ENCODE measurements at places on chromosomes 5 and 9.

DNA sequence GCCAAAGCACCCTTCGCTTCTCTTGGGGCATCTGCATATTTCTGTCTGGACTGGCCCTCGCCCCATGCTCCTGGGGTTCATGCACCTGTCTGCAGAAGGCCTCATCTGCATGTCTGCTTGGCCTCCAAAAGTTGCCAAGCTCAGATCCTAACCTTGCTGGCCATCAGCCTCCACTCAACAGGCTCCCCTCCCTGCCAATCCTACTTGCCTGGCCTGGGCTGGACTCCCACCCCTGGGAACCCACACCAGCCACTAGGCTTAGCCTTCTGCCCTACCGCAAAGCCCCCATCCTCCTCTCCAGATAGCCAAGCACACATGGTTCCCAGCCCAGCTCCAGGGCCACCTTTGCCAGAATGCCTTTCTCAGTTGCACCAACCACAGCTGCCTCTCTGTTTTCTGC lies 159.8 kb downstream of the PAX5 start:
- DNase-seq = no peak

DNA sequence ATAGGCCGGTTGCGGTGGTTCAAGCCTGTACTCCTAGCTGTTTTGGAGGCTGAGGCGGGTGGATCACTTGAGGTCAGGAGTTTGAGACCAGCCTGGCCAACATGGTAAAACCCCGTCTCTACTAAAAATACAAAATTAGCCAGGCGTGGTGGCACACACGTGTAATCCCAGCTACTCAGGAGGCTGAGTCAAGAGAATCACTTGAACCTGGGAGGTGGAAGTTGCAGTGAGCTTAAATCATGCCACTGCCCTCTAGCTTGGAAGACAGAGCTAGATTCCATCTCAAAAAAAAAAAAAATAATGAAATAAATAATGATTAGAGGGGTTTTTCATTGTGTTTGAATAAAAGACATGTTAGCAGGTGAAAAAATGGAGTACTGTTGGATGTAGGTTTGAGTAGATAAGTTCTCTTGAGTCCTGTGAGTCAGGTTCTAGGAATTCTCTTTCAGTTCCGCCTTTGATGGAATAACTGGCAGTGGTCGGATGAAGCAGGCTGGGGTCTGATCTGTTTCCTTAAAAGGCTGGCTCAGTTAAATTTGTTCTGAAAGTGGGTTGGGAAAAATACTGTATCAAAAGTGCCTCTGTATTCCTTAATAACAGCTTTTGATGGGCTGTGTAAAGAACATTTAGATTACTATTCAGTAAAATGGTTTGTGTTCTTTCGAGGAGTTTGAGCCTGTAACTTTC lies 73.2 kb downstream of the AOPEP start:
- peak; percentile 80 for DNase-seq

- DNase-seq = no peak
Observed at GRCh38 chr9:137969685-137970084, 92.1 kb downstream of the CACNA1B start.

DNA sequence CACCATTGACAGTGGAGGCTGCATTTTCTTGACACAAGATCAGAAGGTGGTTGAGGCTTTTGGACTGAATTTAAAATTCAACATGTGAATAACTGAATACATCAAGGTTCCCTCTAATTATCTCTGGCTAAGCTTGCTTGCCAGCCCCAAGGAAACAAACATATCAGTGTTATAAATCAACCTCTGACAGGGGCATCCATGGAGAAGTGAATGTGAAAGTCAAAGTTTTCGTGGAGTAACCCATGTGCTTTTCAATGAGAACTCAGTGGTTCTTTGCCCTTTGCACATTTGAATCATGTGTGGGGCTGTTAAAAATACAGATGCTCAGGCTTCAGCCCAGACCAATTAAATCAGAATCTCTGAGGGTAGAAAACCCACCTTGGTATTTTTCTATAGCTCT lies 128.9 kb downstream of the LRRC70 start:
- DNase-seq = no peak

GRCh38 chr9:126357074-126357473 lies 30.4 kb downstream of the MVB12B start:
- DNase-seq = no peak

DNA sequence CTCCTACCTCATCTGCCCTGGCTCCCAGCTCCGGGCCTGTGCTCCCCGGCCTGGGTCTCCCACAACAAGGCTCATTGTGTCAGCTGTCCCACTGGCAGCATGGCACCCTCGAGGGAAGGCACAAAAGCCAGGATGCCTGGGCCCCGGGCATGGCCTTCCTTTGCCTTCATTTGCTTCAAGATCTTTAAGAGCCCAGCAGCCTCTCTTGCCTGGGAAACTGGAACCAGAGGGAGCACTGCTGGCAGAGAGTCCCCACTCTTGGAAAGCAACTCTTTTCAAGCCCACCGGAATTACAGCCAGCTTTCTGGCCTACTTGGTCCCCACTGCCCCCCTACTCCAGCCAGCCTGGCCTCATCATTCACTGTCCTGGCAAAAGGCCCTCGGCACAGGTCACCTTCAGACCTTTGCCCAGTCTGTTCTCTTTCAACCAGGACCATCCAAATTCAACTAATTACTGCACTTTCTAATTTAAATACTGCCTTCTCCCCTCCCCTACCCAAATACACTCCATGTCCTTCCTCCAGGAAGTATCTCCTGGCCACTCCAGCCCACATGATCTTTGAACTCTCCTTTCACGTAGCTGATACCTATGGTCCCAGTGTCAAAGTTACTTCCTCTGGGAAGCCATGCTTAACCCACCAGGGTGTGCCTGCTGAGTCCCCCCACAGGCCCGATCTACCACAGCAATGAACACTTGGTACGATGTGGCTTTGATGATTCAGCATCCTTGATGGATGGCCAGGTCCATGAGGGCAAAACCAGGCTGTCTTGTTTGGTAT lies 8.9 kb downstream of the ZER1 start:
- no peak for DNase-seq

- no peak for DNase-seq
Observed at GRCh38 chr5:56876327-56876726, 33.1 kb upstream of the SETD9 start.

- DNase-seq = no peak
Observed at GRCh38 chr5:1930880-1931603, 48.3 kb upstream of the IRX4 start.

GRCh38 chr9:89309608-89310474 lies 1.2 kb upstream of the CKS2 start:
- DNase-seq = peak; percentile 44

DNA sequence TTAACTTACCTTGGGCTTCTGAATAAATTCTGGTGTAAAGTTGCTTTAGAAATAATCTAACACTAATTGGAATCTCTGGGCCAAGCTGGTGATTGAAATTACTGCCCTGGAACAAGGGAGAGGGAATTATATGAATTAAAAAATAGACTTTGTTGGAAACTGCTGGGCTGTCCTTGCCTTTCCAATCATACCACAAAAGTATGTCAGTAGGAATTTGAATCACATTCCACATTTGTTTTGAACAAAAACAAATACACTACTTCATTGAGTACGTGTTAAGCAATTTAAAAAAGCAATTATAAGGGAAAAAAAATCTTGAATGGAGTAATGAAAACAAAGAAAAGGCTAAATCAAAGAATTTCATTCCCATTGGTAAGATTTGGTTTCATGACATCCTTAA lies 102.5 kb upstream of the SREK1 start:
- no peak for DNase-seq

GRCh38 chr9:303502-303901 lies 88.8 kb downstream of the DOCK8 start:
- no peak for DNase-seq

DNA sequence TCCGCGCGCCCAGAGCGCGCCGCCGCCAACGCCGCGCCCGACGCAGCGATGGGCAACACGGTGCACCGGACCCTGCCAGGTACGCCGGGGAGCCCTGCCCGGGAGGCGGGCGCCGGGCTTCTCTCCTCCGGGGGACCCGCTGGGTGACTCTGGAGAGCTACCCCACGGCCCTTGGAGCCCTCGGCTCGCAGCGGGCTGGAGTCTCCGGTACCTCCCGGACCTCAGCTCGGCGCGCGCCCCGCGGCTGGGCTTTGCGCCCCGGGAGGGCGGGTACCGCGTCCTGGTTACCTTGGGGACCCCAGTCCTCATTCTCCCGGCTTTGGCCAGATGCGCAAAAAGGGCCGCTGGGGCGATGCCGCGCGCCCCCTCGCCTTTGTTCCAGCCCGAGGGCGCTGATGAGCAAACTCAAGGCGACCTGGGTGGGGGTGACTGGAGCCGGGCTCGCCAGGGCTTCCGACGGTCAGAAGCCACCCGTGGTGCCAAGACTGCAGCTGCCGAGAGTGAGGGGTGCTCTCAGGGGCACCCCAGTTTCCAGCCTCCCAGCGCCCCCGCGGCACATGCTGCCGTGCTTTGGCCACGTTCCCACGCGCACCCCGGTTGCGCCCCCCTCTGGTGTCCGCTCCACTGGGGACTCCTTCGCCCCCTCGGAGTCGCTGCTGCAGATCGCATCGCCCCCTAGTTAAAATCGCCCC lies 442 bp downstream of the NEURL1B start:
- no peak for DNase-seq

DNA sequence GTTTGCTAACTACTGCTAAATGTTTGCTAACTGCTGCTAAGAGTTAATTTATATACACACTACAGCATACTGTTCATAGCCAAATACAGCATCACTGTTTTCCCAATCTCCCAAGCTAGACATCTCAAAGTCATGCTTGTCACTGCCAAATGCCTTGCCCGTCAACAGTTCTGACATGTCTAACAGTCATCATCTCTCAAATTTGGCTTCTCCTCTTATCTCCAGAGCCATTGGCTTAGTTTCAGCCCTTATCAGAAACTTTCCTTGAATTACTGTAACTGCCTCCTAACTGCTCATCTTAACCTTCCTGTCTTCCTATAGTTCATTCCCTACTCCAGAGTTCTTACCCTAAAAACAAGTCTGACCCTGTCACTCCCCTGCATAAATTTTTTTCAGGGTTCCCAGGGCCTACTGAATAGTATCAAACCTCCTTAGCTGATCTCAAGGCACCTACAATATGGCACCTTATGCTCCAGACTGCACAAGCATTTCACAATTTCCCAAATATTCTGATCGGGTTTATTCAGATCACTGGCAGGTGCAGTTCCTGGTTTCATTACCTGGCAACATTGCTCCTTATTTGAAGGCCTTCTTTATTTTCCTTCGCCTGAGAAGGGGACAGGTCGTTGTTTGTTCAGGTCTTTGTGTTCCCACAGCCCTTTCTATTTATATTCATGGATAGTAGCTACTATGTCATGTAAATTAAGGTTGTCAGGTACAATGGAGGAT lies 55.9 kb upstream of the ANKRD55 start:
- no peak for DNase-seq

GRCh38 chr5:156240414-156240813 lies 86.5 kb upstream of the SGCD start:
- no peak for DNase-seq

DNA sequence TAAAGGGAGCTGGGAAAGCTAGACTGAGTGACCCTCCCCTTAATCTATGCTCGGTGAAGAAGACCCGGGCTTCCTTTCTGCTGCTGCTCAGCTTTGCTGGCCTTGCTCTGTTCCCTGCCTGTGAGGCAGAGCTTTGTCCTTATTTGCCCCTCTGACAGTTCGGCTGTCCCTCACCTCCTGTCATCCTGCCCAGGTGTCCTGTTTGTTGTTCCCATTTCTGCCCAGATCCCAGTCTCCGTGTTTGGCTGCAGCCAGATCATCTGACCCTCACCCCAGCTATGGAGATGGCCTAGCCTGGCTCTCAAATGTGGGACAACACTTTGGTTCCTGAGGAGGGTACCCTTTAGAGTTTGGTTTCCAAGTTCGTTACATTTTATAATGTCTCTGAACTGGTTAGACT lies 20.2 kb downstream of the OTULIN start:
- no peak for DNase-seq

GRCh38 chr5:16727755-16728325 lies 111.0 kb upstream of the RETREG1 start:
- DNase-seq = no peak

DNA sequence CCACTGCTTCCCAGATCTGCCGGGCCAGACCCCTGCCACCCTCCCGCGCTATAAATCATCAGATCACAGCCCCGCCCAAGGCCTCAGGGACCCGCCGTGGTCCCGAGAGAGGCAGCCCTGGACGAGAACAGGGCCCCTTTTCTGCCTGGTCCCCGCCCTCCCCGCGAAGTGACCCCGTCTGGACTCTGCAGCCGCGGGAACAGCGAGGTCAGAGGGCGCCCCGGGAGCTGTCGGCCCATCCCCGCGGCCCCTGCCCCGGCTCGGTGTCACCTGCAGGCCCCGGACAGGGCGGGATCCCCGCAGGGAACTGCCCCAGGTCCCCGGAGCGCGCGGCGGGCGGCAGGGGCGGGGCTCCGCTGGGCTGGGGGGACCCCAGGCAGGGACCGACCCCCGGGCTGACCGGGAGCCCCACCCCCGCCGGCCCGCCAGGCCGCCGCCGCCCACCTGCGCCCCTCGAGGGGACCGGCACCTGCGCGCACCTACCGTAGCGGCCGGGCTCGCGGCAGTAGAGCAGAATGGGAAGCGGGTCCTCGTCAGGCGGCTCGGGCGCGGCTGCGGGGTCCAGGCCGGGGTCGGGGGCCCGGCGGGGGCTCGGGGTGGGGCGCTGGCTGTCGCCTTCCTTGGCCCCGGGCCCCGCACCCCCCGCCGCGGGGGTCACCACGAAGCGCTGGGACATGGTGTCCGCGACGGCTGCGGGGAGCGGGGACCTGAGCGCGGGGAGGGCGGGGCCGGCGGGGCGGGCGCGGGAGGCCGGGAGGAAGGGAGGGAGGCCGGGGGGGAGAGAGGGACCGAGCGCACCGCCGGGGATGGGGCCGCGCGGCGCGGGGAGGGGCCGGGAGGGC lies 43.5 kb upstream of the SLC12A7 start:
- DNase-seq = no peak

GRCh38 chr5:83220331-83220730 lies 143.0 kb downstream of the XRCC4 start:
- DNase-seq = no peak

DNA sequence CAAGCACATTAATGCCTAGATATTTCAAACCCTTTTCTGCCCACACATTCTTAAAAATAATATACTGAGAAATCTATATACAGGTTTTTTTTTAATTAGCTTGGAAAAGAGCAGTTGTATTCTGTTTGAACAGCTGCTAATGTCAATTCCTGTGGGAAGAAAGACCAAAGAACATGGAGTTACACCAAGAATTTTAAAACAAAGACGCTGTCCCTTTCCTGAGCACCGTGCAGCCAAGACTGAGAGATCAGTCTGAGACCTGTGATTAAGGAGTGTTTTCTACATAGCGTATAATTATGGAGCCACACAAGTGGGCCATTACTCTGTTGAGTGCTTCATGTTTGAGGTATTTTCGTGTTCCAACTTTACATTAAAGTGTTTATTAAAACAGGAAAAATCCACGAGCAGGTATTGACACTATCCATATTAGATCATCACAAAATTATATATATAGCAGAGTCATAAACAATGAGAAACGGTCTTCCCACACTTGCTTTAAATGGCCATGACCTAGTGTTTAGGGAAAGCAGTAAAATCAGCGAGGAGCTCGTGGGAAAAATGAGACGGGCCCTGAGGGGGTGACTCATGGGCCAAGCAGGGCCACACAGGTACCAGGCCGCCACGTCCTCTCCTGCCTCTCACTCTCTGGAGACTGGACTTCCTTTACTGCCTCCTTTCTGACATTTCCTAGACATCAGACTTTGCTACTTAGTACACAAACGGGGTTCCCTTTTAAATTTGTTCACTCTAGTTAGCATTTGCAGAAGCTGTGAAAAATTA lies 153.1 kb upstream of the OTULINL start:
- peak; percentile 46 for DNase-seq

- no peak for DNase-seq
Observed at GRCh38 chr5:58281189-58281588, 178.7 kb downstream of the PLK2 start.

GRCh38 chr5:67301285-67301903 lies 104.8 kb upstream of the CD180 start:
- peak; percentile 96 for DNase-seq

- no peak for DNase-seq
Observed at GRCh38 chr5:133456933-133457402, 155.4 kb downstream of the FSTL4 start.

All from fibroblast of the aortic adventitia (primary cell).